ENCODE measurements at places on chromosomes 12 and 14.
A peak's percentile ranks its signal among the peaks of the same experiment; 100 is the strongest.

GRCh38 chr12:127162902-127163301, 1104.1 kb upstream of the TMEM132C start:
- DNase-seq, result peak; percentile 18

GRCh38 chr12:109482894-109483293, 5.5 kb downstream of the UBE3B start:
- no peak for DNase-seq

GRCh38 chr12:51589060-51589459, 2.0 kb upstream of the SCN8A start:
- DNase-seq, result no peak

GRCh38 chr12:129790331-129790730, 113.5 kb downstream of the TMEM132D start:
- DNase-seq, result no peak

GRCh38 chr14:94568186-94568585, 6.9 kb downstream of the SERPINA4 start:
- no peak for DNase-seq

- DNase-seq, result no peak
Measured at GRCh38 chr12:68557011-68557730, 53.5 kb upstream of the RAP1B start.

GRCh38 chr12:106301611-106302321, 767 bp upstream of the TCP11L2 start:
- DNase-seq, result peak; percentile 38

All from stimulated activated CD8-positive, alpha-beta memory T cell treated with anti-CD3 and anti-CD28 coated beads, Interleukin-2, amount 100 ng/mL, for 1 hour (primary cell).